ENCODE measurements at places on chromosomes 13 and 19. TPM values are rescaled to one million over a fixed set of nuclear protein-coding genes. Genes with fewer than 3 reads are reported as not detected.
A peak's percentile ranks its signal among the peaks of the same experiment; 100 is the strongest.

- DNase-seq, result no peak
These were observed 803 bp downstream of the FLT3 start for GRCh38 chr13:28099396-28100149.

ZNF541 gene
- 1.2 TPM for total RNA-seq

DNA sequence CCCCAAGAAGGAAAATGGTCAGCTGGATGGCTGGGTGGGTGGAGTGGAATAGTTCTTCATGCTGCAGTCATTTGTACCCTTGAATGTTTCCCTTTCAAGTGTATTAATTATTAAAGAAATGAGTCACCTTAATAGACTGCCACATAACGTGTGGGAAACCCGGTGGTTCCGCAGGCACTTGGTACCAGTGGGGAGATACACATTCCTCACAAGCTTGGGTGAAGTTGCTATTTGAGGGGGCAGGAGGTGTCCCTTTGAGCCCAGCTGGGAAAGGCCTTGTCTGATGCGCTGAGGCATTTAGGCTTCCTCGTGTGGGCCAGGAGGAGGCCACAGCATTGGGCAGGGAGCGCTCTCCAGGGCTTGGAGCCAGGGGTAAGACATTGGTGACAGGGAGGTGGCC is 57.7 kb downstream of the ATP8A2 start:
- DNase-seq, result no peak

GRCh38 chr13:25447396-25447795 is 75.6 kb downstream of the ATP8A2 start:
- no peak for DNase-seq

- DNase-seq, result no peak
These were observed 13.1 kb downstream of the MAST3 start for GRCh38 chr19:18110609-18111232.

LGALS14 gene
- total RNA-seq, result not detected

GRCh38 chr19:533364-534058 is 2.0 kb downstream of the CDC34 start:
- no peak for DNase-seq

- DNase-seq, result no peak
These were observed 1.3 kb downstream of the RAD23A start for GRCh38 chr19:12946731-12947496.

ZSCAN4 gene
- 0.16 TPM for total RNA-seq

DNA sequence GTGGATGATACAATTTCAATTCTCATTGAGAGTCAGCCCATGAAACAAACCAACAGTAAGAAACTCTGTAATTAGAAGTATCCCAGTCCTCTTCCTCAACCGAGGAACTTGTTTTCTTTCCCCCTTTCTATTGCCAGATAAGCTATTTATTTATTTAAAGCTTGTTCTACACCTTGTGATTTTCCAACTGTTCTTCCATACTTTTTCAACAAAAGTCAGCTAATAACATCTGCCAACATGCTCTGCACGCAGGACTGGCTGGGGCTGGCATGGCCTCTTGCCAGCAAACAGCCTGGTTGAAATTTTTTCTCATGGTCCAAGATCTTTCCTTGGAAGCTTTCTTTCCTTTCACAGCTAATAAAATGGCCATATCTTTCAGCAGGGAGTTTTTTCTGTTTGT is 2.9 kb upstream of the IRS2 start:
- no peak for DNase-seq

GRCh38 chr19:41431426-41432386 is 4.5 kb upstream of the B3GNT8 start:
- peak; percentile 91 for DNase-seq

GRCh38 chr13:33545492-33545891 is 259.9 kb upstream of the STARD13 start:
- DNase-seq, result no peak

DNA sequence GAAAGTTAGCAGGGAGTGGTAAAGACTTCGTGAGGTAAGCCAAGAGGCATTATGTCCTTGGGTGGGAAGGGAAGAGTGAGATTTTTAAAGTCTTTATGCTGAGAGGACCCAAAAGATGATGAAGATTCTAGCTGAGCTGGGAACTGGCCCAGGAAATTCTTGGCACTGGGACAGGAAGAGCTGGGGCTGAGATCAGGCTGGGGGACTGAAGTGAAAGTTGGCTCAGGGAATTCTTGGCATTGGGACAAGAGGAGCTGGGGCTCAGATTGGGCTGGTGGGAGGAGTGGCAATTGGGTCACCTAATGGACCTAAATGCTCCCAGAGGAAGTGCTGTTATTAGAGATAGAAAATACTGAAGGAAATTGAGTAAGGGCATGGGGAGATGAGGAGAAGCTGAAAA is 8.8 kb downstream of the SCEL start:
- DNase-seq, result no peak

DNA sequence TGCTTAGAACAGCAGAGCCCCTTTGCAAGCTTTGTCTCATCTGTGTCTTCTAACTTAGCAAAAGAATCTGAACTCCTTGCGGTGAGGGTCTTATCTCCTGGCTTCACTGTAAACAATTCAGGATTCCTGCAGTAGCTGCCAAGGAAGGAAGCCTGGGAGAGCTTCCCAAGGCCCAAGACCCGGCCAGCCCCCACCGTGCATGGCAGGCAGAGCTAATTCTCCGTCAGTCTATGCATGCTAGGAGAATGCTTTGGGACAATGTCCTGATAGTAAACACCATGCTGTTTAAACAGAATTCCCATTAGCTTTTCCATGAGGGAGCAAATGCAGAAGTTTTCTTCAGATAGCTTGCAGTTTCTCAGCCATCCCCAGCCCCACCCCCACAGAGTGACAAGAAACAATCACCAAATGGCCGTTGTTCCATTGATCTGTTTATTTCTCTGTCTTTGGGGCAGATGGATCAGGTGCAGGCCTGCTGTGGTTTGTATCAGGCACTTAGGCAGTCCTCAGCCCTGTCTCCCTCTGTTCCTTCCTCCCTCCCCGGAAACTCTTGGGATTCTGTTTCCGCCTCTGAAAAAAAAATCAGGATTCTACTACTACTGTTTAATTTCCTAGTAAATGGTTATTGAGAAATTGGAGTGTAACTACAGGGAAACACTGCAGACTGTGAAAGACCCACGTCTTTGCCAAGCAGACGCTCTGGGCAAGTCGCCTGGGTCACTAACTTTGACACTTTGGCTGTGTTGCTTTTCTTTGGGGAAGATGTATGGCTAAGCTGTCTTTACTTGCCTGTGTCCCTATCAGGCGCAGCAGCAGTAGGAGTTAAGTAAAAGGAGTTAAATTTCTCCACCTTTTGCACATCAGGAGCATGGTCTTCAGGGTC is 40.7 kb upstream of the SPATA13 start:
- DNase-seq, result no peak

KLK15 gene
- not detected for total RNA-seq

HSPB6 gene
- 863 TPM for total RNA-seq

ANO8 gene
- 7.3 TPM for total RNA-seq

DNA sequence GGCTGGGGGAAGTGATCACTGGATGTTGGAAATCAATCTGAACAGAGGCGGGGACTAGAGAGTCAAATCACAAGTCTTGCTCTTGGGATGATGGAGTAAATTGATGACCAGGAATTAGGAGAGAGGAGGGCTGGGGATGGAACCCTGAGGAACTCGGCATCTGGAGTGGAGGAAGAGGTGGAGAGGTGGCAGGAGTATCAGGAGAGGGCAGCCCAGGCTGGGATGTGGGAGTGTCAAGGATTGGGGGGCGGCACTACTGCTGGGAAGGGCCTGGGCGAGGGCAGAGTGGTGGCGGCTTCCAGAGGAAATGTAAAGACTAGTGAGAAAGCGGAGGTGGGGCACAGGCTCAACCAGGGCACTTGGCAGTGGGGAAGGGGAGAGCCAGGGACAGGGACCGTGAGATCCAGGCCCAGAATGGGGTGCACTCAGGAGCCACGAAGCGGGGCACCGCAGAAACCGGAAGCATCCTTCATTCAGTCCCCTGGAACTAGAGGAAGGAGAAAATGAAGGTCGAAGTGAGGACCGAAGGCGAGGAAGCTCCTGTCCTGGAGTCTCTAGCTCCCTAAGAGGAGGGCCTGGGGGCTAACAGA is 81.2 kb upstream of the GPR183 start:
- peak; percentile 67 for DNase-seq

SIGLEC8 gene
- not detected for total RNA-seq

DNA sequence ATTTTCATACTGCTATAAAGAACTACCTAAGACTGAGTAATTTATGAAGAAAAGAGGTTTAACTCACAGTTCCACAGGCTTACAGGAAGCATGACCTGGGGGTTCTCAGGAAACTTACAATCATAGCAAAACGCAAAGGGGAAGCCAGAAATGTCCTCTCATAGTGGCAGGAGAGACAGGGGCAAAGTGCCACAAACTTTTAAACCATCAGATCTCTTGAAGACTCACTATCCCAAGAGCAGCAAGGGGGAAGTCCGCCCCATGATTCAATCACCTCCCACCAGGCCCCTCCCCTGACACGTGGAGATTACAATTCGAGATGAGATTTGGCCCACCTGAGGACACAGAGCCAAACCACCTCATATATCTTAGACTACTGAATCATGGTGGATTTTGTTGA is 198.7 kb downstream of the KCTD12 start:
- no peak for DNase-seq

DNA sequence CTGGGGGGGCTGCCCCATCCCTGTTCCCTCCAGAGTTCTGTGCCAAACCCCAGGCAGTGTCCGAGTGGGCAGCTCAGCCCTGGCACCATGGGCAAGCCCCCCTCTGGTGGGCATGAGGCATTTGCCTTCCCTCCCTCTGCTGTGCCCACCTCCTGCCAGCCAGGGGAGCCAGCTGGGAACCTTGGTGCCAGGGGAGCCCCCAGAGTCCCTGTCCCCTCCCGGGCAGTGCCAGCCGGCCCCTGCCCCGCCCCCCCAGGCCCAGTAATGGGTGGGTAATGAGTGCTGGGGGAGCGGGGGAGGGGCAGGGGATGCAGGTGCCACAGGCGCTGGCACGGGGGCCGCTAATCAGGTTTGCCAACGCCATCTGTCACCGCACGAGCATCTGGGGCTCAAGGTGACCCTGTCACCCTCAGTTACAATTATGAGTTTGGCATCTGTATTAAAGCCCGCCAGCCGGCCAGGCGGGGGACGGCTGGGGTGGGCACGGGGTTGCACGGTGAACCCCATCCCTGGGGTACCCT is 5.9 kb downstream of the DAND5 start:
- DNase-seq, result no peak

CCDC70 gene
- total RNA-seq, result not detected

- no peak for DNase-seq
These were observed 8.9 kb downstream of the ETHE1 start for GRCh38 chr19:43518051-43518450.

NLRP4 gene
- total RNA-seq, result not detected

DNA sequence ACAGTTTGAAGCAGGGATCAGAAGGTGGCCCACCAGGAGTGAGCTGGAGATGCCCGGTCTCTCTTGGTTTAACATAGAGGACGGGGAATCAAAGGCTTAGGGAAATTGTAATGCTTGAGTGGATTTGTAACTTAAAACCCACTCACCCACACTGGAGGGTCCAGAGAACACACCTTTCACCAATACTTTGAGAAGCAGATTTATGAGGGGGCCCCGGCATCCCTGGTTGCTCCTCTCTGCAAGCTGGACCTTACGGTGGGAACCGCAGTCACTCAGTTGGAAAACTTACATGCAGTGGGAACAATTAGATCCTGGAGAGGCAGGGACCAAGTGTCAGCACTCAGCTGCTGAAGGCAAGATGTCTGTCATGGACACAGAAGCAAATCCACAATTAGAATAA is 20.5 kb downstream of the PPP5C start:
- DNase-seq, result peak; percentile 54

- no peak for DNase-seq
These were observed 95.6 kb upstream of the RFC3 start for GRCh38 chr13:33722216-33722915.

SHANK1 gene
- total RNA-seq, result 1.3 TPM

GRCh38 chr19:53847555-53847954 is 20.1 kb upstream of the MYADM start:
- DNase-seq, result no peak

GRCh38 chr13:48710160-48710559 is 56.4 kb downstream of the CYSLTR2 start:
- DNase-seq, result no peak

GRCh38 chr19:6354098-6354674 is 7.1 kb upstream of the CLPP start:
- DNase-seq, result no peak

- DNase-seq, result no peak
These were observed 45.1 kb downstream of the NFIX start for GRCh38 chr19:13040232-13040947.

- DNase-seq, result no peak
These were observed 107.7 kb downstream of the PTPRS start for GRCh38 chr19:5232798-5233505.

DNA sequence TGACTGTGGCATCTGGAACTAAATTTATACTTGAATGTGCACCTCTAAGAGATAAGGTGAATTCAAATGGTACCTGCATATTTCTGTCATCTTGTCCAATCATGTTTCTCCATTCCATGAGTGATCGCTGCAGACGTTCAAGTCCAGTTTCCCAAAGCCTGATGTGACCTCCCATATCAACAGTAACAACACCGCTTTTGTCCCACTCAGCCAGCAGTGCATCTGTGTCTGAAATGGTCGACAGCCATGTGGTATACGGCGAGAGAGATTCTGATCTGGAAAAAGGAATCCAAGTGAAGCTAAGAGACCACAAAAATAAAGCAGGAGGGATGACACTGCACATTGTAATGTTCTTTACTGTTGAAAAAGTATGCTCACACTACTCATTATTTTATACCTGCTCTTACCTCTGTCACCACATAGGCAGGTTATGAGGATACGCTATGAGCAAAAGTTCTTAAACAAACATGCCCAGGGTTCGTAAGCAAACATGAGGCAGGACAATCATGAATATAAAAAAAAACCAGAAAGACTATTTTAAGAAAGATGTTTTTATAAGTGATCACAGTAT is 213.6 kb downstream of the RGCC start:
- DNase-seq, result no peak

GRCh38 chr13:112324116-112324515 is 52.0 kb upstream of the SPACA7 start:
- no peak for DNase-seq

DNA sequence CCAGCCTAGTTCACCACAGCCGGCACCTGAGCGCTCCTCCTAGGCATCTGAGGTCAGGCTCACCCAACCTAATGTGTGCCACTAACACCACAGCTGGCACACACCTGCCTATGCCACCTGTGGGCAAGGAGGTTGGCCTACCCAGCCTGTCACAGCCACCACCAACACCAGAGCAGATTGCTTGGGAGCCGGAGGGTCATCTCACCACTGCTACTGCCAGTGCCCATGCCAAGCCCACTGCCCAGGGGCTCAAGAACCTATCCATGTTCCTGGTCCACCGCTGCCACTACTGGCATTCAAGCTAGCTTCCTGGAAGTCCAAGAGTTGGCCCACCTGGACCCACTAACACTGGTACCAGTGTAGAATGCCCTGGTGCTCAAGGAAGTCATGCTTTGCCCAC is 42.5 kb downstream of the F2RL3 start:
- no peak for DNase-seq

GGN gene
- total RNA-seq, result 0.40 TPM

- no peak for DNase-seq
These were observed 25.4 kb downstream of the MPHOSPH8 start for GRCh38 chr13:19658831-19659230.

TARM1 gene
- not detected for total RNA-seq

Data from cardiac septum (tissue), 1 donor.